ENCODE measurements at places on chromosomes 12 and 14. TPM values are rescaled to one million over a fixed set of nuclear protein-coding genes. Genes with fewer than 3 reads are reported as not detected.

LRRIQ1 gene
- total RNA-seq = not detected

DNA sequence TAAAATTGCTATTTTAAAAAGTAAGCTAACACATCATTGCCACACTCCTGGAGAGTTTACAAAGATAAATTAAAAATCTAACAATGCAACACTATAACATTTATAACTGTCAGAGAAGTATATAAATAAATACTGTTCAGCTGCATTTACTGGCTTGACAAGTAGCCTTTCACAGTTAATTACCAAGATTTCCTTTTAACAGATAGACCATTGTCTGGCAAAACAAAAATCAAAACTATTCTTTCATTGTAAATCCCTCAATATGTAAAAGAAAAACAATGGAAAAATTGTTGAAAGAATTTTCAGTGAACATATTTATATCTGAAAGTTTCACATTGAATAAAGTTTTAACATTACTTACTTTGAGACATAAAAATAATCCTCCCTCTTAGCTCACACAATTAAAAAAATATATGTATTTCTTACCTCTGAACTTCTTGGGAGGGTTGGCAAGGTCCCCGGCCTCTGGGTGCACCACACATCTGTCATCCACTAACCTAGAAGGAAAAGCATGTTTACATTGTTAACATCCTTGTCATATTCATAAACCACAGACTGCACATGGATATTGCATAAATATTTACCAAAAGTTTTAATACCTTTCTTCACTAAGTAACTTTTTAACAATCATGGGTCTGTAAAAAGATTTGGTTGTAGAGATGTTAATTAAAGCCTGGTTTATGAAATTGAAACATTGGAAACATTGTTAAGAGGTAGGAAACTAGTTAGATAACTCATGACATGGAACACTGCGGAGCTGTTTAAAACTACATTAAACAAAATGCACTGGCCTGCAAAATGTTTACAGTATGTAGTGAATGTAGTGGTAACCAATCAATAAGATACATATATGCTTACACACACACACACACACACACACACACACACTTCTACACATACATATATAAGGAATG lies 43.0 kb downstream of the ITPR2 start:
- H3K36me3 ChIP-seq = peaks cover 28% of the 10 kb centered on the region
- DNase-seq = no peak
- no peak overlapping the region for H3K27ac ChIP-seq
- no peak overlapping the region for H3K4me3 ChIP-seq

SLCO1B1 gene
- not detected for total RNA-seq

DNA sequence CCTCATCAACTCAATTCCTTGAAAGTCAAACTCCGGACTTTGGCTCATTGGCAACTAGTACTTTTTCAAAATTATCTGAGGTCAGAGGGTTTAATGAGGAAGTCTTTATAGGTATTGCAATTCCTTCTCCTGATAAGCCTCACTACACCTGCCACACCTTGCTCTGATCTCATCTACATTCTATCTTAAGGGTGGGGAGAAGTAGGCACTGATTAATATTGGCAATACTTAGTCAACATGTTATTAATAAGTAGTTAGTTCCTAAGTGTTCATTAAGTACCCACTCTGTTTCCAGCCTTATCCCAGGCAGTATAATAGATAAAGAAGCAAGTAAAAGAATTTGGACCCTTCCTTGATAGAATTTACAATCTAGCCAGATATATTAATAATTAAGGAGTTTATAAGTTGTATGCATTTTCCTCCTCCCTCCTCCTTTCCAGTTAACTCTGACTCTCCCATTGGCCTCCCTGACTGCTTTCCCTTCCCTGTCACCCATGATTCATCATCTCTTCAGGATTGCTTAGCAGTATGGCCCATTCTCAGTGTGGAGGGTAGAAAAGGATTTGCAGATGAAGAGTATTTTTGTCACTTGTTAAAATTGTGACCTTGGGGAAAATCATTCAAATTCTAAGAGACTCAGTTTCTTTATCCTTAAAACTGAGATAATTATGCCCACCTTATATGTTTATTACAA lies 231.0 kb upstream of the ATP2B1 start:
- H3K27ac ChIP-seq = no peak overlapping the region
- no peak overlapping the region for H3K4me3 ChIP-seq
- H3K4me1 ChIP-seq = peaks cover 30% of the 10 kb centered on the region

DNA sequence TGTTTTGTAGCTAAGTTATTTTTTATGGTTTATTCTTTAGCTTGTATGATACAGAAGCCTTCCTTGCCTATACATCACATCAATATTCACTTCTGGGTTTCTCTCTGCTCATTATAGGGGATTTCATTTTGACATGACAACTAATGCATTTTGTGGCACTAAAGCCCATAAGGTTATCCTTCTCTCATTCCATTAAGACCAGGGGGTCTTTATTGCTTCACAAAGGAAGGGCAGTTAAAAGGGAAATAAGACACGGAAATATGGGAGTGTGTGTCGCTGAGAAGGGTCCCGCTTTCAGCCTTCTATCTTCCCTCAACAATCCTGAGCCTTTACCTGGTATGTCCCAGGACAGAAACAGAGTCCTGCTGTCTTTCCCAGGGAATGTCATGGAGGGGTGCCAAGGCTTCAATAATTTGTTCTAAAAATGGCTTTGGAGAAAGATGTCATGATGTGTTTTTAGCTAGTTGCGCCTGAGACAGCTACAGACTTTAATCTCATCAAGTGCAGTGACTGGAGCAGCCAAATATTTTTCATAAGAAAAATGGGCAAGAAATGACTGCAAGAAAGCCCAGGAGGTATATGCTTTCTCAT lies 1145.4 kb upstream of the TMEM132C start:
- H3K36me3 ChIP-seq = no peaks in the 10 kb centered on the region
- no peak overlapping the region for H3K27ac ChIP-seq
- DNase-seq = no peak
- H3K27me3 ChIP-seq = peaks cover 7% of the 10 kb centered on the region
- H3K4me3 ChIP-seq = no peak overlapping the region
- peaks cover 7% of the 10 kb centered on the region for H3K4me1 ChIP-seq

DNA sequence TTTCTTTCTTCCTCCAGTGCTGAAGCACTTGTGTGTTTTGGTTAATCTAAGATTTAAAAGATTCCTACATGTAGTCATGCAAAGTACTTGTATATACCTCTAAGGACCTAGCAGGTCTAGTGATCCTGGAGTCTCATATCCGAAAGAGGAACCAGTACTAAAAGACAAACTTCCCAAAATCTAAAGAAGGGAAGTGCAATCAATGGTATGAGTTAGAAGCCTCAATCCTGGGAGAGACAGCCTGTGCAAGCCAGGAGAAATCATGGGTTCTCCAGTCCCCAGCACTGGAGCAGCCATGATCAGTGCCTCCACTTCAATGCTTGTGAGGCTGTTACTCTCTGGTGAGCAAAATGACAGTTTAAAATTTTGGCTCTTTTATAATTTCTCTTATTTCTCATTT lies 277.4 kb downstream of the DAD1 start:
- H3K4me1 ChIP-seq = no peaks in the 10 kb centered on the region
- no peak overlapping the region for H3K27ac ChIP-seq
- no peak for DNase-seq

GRCh38 chr14:103198131-103199105 lies 75.2 kb downstream of the TNFAIP2 start:
- peaks cover 2% of the 10 kb centered on the region for H3K27me3 ChIP-seq
- H3K4me1 ChIP-seq = no peaks in the 10 kb centered on the region
- no peak overlapping the region for H3K4me3 ChIP-seq
- H3K36me3 ChIP-seq = no peaks in the 10 kb centered on the region
- H3K27ac ChIP-seq = no peak overlapping the region
